AG04450 (cell line): ENCODE measurements at places on chromosomes 16 and 17.

GRCh38 chr16:66691234-66691633, 5.3 kb downstream of the CMTM4 start:
- no peak for DNase-seq

GRCh38 chr16:80060470-80060869, 459.9 kb upstream of the MAF start:
- DNase-seq: no peak

DNA sequence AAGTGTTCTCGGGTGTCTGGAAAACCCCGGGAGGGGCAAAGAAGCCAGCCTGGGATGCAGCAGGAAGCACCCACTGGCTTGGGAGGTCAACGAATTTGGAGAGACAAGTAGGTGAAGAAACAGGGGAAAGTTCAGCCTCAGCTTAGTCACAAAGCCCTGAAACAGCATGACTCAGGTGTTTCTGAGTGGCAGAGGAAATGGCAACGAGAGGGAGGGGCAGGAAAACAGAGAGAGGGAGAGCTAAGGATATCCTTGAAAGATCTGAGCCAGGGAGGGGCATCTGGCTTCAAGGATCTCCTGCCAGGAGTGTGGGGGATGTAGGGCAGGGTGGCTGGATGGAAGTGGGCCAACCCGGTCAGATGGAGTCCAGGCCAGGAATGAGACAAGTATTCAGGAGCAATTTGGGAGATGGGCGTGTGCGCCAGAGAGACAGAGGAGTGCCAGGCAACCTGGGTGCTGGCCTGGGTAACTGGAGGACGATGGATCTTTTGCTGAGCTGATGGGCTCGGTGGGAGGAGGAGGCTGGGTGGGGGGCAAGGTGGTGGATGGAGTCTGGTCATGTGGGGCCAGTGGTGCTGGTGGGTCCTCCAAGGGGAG, 27.2 kb downstream of the ABCC3 start:
- peak; percentile 64 for DNase-seq

DNA sequence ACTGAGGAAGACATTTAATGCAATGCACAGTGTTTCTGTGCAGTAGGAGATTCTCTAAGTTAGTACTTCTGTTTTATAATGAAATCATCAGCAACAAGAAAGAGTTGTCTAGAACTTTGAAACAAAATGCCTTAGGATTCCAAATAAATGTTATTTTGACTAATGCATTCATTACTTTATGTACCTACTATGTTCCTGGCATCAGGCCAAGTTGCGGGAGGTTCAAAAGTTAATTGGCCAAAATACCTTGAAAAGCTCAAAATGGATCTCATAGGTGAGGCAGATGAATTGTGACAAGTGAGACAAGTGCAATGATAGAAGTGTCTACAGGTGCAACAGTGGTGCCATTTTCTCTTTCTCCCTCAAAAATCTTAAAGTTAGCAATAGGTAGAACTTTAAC, 289.4 kb downstream of the TOX3 start:
- DNase-seq: no peak

GRCh38 chr17:74524653-74525464, 6.4 kb downstream of the CD300LB start:
- DNase-seq: no peak

GRCh38 chr17:67227488-67227887, 17.5 kb downstream of the HELZ start:
- no peak for DNase-seq

DNA sequence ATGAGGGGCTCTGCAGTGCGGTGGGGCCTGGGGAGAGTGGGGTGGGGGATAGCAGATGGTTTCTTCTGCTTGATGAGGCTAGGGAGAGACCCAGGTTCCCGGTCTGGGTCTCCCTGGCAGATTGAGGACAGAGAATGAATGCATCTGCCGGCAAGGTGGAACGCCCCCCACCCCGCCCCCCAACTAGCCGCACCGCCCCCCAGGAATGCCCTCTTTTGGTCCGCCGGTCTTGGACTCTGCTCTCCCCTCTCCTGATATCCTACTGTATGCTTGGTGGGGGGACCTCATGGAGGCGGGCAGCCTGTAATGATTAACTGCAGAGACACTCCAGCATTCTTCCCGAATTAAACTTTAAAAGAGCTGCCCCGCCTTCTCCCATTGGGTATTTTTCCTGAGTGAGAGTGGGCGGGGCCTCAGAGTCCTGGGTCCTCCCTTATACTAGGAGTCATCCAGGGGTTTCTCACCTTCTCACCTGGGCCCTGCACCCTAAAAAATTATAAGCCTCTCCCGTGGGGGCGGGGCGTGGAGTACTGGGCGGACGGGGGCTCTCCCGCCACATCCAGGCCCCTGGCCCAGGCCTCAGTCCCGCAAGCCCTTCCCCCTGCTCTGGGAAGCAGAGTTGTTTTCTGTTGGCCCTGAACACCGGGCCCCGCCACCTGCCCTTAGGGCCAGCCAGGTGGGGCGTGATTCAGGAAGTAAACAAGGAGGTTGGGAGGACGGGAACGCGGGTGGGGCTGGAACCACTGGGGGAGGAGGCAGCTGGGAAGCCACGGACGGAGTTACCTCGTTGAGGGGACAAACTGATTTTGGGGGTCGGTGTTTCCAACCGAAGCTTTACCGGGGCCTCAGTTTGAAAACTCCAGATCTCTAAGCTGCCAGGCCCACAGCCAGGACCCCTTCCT, 1.5 kb downstream of the GRB7 start:
- no peak for DNase-seq

DNA sequence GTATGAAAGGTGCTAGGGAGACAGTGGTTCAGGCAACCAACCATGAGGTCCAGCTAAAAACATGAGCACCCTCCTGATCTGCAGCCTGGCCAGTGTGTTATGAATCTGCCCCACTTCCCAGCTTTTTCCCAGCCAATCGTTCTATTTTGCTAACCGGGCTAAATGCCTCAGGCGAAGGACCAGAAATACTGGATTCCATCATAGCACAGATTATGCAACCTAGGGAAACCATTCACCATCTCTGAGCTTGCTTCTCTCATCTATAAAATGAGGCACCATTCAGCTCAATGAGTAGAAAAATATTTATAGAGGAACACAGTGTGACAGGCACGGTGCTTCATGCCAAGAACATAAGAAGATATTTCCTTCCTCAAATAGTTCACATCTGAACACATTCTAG, 45.2 kb upstream of the NUDT7 start:
- no peak for DNase-seq

- DNase-seq: no peak
Observed at GRCh38 chr16:50274326-50275097, 8.2 kb downstream of the ADCY7 start.
